ENCODE measurements at places on chromosomes 2 and 18.

DNA sequence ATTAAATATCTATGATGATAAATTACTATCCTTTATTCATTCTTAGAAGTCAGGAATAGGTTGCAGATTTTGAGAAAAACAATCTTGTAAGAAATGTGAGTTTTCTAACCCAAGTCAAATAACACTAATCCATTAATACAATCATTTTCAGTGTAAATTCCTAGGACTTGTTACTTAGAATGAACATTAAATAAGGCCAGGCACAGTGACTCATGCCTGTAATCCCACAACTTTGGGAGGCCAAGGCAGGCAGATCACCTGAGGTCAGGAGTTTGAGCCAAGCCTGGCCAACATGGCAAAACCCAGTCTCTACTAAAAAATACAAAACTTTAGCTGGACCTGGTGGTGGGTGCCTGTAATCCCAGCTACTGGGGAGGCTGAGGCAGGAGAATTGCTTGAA is 45.8 kb upstream of the CDKL4 start:
- DNase-seq, result no peak

DNA sequence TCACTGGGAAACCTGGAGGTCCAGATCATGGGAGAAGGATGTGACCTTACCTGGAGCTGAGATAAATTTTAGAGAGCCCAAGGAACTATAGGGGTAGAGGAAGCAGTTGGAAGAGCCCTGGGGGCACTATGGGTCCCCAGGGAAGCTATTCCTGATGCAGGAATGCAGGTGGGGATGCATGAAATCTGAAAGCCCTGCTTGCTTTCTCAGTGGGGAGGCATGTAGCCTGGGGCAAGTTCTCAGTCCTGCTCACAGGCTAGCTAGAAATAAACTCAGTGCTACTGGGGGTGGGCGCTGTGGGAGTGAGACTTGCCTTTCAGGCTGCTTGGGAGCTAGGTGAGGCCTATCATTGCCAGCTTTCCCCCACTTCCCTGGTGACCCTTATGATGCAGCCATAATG is 499.7 kb downstream of the PTH2R start:
- no peak for DNase-seq

DNA sequence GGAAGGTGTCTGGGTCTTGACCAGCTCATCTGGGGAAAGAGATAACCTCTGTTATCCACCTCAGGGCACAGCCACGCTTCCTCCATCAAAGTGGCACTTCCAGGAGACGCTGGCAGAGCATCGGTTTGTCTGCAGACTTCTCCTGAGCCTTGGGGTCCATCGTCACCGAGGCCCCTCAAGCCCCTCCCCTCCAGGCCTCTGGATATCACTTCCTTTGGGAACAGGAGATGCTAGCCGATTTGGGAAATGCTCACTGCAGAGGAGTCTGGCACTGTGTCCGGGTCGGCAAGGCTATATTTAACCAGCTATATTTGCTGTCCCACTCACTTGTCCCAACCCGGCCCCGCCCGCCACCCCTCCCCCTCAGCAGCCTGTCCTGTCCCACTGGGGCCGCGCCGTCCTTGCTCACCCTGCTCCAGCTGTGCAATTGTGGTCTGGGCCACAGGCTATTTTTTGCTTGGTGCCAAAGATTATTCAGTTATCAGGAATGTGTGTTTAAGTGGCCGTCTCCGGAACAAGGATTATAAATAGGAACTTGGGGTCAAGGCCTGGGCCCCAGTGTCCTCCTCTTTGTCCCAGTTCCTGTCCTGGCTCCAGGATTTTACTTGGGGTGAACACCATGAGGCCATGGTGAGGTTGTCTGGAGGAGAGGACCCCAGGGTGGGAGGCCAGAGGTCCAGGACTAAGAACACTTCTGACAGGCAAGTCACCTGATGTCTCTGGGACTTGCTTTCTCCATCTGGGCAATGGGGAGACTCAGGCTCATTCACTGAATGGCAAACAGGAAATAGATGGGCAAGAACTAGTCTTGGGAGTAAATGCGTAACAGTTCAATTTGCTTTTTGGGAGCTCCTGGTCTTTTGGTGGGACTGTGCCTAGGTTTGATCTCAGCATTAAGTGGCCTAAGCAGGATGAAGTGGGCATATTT is 263.6 kb downstream of the DYSF start:
- DNase-seq, result no peak

DNA sequence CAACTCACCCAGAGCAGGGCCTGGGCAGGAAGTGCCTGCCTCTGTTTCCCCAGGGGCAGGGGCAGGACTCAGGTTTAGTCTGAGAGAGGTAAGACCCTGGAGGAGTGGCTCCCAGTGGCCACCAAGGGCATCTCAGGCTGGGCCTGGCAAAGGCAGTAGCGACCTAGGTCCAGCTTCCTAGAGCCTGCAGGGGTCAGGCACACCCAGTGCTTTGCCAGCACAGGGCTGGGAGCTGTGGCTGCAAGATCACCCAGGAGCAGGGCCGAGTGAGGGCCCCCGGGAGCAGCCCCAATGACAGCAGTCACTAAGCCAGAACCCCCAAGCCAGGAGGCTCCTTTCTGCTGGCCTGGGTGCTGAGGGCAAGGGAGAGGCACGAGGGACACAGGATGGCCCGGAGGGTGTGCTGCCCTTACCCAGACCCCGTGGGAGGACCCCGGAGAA is 8.8 kb upstream of the DUSP2 start:
- DNase-seq, result peak; percentile 19

DNA sequence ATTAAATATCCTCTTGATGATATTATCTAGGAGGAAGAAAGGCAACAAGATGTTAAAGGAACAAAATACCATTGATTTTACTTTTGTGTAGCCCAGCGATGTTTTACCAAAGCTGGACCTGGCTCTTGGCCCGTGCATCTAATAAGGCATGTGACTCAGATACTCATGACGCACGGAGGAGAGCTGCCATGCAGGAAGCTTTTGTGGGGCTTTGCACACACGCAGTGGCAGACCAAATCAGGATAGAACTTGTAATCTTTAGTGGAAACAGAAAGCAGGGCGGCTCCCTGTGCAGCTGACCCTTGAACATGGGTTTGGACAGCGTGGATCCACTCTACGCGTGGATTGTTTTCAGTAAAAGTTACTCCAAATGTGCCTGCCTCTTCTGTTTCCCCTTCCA is 190.0 kb downstream of the NAPG start:
- no peak for DNase-seq

DNA sequence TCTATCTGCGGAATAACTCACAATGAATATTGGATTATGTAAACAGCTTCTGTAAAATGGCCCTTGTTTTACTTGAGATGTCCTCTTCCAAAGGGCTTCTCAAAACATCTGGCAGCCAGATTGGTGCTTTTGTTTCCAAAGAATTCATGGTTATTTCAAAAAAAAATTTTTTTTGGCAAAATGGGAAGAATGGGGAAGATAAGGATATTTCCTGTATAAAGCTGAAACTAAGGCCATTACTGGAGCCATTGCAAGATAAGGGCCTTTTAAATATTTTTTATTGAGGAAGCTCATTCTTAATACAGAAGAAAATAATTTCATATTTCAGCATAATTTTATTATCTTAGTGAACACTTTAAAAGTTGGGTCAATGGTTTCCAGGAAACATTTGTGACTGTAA is 259.1 kb downstream of the GALNT13 start:
- DNase-seq, result no peak

DNA sequence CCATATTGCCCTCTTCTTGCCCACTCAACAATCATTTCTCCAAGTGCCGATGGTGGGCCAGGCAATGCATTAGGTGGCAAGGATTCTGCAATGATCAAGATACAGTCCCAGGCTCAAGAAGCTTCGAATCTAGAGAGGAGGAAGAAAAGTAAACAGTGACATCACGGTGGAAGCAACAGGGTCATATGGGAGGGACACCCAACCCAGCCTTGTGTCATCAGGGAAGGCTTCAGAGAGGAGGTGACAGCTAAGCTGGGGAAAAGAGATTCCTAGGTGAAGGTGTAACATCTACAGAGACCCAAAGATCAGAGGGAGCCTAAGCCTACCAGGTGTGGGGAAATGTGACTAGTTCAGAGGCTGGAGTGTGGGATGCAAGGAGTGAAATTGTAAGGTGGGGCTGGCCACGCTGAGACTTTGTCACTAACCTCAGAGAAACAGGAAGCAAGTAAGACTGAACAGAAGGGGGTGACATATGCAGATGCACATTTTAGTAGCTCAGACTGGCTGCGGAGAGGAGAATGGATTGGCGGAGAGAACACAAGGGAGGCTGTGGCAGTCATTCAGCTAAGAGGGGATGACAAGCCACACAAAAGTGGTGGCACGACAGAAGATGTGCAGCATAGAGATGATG is 104.9 kb downstream of the ANKRD44 start:
- peak; percentile 55 for DNase-seq

GRCh38 chr2:160389875-160390274 is 103.7 kb downstream of the RBMS1 start:
- DNase-seq, result no peak

- DNase-seq, result no peak
These were observed 322.2 kb downstream of the SLC8A1 start for GRCh38 chr2:40129725-40130124.

DNA sequence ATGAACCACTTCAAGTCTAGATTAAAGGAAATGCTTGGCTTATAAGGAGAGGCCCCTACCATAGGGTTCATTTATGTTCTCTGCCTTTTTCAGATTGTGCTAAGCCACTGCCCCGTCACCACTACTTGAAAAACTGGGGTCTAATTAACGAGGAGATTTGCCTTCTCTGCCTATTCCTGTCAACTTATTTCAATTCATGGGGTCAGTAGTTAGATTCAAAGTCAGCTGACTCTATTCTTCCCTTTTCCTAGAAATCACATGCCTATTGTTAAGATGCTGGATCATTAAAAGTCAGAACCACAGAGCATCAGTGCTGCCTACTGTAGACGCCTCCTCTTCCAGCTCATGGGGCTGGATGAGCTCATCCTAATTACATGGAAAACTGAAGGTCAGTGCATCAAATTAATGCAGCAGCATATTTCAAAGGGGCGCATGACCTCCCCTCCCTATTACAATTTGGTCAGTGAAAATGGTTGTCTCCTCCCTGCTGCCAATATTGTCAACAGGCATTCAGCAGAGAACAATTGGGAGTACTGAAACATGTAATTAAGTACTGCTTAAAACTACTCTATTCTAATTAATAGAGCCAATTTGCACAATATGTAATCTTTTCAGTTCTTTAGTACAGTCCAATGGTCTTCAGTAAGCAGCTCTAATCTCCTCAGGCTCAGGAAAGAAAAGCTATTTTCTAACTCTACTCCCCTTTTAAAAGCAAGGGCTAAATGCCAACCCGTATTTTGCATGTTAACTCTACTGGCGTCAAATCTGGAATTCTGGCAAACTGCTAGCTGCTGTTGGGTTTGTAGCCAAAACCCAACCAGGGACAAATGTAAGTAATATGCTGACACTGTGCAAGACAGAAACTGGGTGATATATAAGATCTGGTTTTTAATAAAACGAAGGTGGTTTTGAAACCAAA is 117.4 kb upstream of the ITGB6 start:
- DNase-seq, result no peak

DNA sequence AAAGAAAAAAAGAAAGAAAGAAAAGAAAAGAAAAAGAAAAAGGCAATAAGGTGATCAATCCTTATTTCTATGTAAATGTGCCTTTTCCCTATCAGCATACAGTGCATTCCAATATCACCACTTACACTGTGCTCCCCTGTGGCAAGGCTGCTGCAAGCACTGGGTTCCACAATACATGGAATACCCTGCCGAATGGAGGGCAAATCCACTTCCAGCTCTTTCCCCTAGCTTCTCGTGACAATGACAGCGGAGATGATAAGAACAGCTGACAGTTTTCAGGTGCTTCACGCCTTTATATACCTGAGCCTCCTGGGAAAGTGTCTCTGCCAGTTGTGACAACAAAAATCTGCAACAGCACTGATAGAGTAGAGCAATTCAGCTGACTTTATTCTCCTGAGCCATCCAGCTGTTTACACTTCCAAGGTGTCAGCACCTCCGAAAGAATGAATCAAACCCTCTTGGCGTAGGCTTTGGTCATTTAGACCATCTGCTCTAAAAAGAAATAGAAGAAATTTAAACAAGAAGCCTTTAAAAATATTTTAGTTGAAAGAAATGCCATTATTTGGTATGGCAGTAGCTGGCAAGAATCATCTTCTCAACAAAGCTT is 135.2 kb upstream of the RNF152 start:
- DNase-seq, result no peak

DNA sequence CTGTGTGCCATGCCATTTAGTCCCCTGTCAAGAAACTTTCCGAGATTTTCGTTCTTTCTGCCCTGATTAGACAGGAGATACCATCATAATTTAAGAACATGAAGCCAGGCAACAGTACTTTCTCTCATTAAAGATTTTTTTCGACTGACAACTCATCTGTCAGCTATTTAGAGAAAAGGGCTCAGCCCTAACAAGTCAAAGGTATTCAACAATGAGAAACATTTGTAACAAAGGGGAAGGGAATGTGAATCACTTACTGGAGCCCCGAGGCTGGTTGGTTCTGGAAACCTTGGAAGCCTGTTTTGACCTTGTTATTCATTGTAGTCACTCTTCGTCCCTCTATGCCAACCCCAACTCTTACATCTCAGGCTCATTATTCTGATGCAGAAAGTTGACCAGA is 199.4 kb downstream of the SPP2 start:
- DNase-seq, result no peak

DNA sequence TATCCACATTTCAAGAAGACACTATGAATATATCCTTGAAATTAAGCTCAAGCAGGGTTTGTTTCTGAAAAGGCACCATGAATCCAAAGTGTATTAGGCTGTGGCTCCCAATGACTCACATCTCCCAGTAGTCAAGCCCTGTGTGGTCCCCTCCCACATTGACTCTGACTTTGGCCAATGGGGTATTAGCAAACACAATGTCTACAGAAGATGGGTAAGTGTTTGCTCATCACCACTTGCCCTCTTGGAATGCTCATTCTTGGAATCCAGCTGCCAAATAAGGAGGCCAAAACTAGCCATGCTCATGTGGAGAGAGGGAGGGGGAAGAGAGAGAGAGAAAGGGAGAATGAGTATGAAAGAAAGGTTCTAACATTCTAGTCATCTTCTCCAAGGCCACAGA is 490.0 kb downstream of the TXNL1 start:
- DNase-seq, result no peak

- no peak for DNase-seq
These were observed 38.6 kb upstream of the NCOA1 start for GRCh38 chr2:24452502-24452885.

- no peak for DNase-seq
These were observed 76.9 kb upstream of the YWHAQ start for GRCh38 chr2:9707611-9708160.

DNA sequence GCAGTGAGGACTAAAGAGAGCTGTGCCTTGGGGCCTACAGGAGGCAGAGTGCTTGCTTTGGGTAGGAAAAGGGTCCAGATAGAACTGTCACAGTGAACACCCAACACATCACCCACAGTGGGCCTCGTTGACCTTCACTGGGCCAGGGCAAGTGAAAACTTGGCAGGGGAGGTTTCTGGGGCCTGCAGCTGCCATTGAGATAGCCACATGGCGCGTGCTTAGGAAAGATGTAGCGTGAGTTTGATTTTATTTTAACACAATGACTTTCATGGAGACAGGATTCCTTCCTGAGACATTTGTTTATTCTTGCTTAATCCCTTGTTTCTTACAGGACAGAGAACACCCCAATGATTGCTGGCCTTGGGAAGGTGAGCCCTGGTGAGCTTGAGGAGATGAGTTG is 9.3 kb upstream of the ESPNL start:
- no peak for DNase-seq
